Left renal pelvis (tissue), 4 donors: ENCODE measurements at places on chromosomes 5 and 9. TPM values are rescaled to one million over a fixed set of nuclear protein-coding genes. Genes with fewer than 3 reads are reported as not detected.

DNA sequence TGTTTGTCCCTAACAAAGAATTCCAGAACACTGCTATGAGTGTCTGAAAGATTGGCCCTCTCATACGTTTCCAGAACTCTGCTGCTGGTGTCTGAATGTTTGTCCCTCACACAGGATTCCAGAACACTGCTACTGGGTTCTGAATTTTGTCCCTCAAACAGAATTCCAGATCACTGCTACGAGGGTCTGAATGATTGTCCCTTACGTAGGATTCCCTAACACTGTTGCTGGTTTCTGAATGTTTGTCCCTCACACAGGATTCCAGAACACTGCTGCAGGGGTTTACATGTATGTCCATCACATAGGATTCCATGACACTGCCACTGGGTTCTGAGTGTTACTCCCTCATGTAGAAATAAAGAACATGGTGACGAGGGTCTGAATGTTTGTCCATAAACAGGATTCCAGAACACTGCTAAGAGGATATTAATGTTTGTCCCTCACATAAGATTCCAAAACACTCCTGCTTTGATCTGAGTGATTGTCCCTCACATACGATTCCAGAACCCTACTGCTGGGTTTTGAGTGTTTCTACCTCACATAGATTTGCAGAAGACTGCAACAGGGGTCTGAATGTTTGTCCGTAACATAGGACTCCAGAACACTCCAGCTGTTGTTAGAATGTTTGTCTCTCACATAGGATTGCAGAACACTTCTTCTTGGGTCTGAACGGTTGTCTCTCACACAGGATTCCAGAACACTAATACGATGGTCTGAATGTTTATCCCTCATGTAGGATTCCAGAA is 214.4 kb downstream of the FOXD4L6 start:
- DNase-seq = no peak

- DNase-seq = no peak
These were observed 97.8 kb upstream of the SPOCK1 start for GRCh38 chr5:137596941-137597340.

- DNase-seq = no peak
These were observed 11.4 kb downstream of the MRRF start for GRCh38 chr9:122276096-122276495.

DNA sequence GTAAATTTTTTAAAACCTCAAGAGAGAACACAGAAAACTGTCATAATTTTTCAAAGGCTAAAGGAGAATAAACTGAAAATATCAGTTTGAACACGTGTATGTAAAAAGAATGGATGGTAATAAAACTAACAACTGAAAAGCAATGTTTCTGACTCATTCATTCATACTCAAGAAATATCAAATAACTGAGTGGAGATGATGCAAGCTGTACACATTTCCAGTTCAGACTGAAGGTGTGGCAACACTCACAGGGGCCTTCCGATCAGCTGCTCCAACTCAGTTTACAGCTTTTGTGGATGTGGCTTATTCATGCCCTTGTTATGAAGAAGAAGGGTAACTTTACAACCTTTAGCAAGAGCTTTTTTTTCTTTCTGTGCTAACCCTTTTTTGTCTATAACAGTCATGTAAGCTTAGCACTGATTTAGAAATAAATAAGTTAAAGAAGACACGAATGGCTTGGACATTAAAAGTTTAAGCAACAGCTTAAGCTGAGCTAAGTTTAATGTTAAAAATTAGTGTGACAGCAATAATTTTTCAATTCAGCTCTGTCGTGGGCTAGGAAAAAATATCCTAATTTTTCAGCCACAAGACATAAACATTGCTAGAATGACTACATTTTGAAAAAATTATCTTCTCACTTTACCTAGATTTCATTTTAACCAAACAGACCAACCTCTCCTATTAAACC is 453.5 kb downstream of the RAB3C start:
- no peak for DNase-seq

- no peak for DNase-seq
These were observed 556 bp upstream of the CDK9 start for GRCh38 chr9:127785023-127785932.

- DNase-seq = no peak
These were observed 92.2 kb downstream of the ADAMTSL1 start for GRCh38 chr9:18566121-18566520.

DNA sequence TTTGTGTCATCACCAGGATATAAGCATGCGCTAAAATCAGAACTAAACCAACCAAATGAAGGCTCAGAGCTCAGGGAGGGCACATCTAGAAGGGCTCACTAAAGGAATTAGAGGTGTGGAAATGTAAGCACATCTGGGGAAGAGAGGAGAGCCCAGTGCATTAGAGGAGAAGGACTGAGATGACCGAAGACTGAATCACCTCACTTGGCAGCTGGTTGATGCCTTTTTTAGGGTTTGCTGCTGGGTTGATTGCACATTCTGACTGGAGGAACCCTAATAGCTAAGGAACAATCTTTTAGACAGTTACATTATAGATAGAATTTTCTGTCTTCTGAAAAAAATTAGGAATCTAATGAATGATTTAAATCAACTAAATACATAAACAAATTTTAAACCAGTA is 8.2 kb upstream of the IFNA21 start:
- no peak for DNase-seq

GRCh38 chr9:95138474-95138873 is 179.0 kb downstream of the FANCC start:
- DNase-seq = no peak

DNA sequence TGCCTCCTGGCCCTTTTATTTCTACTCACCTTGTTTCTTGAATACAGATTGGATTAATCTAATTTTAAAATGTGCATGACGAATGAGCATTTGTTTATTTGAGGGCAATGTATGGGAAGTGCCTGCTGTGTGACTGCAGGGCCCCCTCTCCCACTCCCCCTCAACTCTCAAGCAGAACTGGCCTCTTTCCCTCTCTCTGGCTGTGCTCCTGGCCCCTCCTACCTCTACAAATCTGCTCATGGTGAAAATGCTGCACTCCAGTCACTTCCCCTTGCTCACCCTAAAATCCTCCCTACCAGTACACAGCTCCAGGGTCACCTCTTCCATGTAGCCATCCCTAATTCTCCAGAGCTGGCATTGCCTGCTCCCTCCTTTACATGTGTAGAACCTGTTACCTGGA is 17.2 kb upstream of the NDST1 start:
- no peak for DNase-seq

GRCh38 chr5:2755076-2755680 is 3.7 kb upstream of the IRX2 start:
- DNase-seq = no peak

DNA sequence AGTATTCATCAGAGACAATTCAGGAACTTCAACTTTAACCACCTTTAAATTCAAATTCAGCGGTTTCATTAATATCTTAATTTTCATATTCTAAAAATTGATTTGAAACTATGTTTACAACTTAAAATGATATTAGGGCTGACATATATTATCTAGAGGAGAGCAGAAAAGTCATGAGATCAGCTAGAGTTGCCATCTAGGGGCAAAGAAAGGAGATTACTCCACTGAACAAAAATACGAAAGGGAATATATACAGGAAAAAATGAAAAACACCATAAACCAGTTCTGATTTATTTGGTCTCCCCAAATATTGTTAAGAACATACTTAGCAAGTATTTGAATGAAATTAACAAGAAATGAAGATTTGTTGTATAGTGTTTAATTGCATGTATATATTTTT is 946.3 kb downstream of the DTWD2 start:
- no peak for DNase-seq

GRCh38 chr9:86126998-86127972 is 27.9 kb upstream of the GOLM1 start:
- peak; percentile 26 for DNase-seq

GRCh38 chr9:6106711-6107339 is 91.4 kb upstream of the RANBP6 start:
- DNase-seq = peak; percentile 9

GRCh38 chr5:137115152-137115551 is 384.0 kb downstream of the SPOCK1 start:
- no peak for DNase-seq

DNA sequence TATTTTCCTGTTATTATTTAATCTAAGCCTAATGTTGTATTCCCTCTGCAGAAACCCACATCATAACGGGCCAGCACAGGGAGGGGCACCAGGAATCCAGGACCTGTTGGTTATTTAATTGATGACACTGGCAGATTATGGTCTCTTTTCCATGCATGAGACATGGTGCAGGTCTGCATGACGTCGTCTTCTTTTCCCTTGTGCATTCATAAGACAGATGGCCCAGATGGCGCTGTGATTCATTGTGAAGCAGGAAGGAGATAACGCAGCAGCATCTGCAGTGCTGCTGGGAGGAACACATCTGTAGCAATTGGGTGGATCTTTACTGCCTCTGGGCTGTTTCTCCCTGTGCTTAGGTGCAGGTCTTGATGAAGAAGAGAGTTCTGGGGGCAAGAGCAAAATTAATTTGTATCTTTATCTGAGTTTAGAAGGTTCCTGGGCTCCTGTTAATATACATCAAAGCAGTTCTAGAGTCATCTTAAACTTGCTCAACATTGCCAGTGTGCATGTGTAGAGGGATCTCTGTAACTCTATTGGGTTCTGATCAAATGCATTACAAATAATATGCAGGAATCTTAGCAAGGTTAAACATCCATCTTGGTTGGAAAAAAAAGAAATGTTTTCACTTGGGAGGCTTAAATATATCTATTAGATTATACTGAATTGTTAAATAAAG is 176.1 kb downstream of the PCSK1 start:
- no peak for DNase-seq

GRCh38 chr9:110254500-110254899 is 1.8 kb downstream of the TXN start:
- no peak for DNase-seq

DNA sequence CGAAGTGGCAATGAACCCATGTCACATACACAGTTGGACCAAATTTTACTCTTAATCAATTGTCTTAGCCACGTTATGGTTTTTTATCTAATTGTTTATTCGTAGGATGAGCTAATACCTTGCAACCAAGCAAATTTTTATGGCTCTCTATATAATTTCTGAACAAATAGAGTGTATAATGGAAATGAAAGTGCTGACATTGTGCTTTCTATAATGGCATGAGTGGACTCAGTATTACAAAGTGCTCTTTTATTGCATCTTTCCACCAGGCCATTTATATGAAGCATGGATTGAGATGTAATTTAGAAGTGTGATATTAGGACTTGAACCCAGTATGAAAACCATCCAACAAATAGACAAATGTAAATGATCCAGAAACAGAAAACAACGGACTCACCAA is 1096.0 kb downstream of the DTWD2 start:
- DNase-seq = no peak

DNA sequence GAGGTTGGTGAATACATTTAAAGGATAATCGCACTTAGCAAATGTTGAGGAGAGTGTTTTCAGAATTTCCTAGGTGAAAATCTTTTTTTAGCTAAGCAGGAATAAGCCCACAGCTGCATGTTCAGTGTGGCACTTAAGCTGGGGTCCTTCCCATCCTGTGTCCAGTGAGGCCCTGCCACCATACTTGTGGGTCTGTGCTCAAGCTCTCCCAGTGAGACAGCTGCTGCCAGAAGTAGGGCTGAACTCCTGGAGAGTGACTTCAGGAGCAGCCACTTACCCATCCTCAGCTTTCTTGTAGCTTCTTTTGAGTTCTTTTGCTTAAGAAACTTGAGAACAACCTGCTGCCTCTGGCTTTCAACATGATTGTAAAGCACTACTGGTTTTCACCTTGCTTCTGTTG is 110.0 kb upstream of the DHFR start:
- DNase-seq = no peak

DNA sequence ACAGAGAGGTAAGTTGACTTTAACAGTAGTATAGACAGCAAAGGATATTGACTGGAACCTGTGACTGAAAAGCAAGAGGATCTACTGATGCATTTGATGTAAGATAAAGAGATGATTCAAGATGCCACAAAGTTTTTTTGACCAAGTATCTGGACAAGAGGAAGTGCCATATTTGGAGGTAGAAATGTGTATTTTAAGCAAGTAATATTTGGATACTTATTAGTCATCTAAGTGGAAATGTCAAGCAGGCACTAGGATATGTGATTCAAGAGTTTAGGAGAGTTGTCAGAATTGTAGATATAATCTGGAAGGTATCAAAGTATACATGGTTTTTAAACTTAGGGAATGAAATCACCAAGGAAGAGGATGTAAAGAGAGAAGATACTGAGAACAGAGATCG is 686.1 kb upstream of the CHD1 start:
- no peak for DNase-seq

DNA sequence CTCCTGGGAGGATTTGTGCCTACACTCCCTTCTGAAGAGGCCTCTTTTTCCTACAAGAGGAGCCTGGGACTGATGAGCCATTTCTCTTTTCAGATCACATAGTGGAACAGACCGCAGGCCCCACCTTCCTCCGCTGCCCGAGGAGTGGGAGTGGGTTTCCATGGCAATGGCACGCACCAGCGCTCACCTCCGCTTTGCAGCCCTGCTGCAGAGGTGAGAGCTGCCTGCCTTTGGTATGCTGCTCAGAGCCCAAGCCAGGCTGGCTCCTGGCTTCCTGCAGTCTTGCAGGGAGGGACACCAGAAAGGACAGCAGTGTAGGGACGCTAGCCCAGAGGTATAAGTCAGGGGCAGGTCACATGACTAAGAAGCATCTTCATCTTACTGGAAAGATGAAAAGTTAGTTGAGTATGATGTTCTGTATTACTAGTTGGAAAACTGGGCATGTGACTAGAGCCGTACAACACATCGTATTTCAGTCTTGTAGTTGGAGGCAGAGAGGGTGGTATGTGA is 12.4 kb downstream of the PTTG1 start:
- DNase-seq = no peak

DNA sequence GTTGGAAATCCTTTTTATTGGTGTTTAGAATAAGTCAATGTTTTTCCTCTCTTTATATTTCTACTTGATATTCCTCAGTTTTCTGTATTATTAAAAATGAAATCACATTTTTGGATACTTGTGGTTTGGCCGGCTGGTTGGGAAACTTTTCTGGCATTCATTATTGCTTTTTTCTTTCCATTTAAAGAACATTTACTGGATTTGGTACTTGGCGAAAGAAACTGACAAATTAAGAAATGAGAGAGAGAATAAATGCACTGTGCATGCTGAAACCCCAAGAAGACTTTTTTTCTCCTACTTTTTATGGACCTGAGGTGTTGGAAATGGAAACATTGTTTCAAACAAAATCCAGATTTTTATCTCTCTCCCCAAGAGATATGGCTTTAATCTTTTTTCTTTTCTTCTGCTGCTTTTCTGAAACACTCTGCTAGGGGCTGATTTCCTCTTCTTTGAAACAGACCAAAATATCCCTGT is 128.4 kb downstream of the SNX18 start:
- DNase-seq = no peak

- DNase-seq = no peak
These were observed 55.9 kb upstream of the MYO10 start for GRCh38 chr5:16992006-16992405.

FRRS1L gene
- 12.7 TPM for polyA plus RNA-seq

IL13 gene
- not detected for polyA plus RNA-seq

IRX2 gene
- polyA plus RNA-seq = 0.52 TPM

ACOT12 gene
- 0.60 TPM for polyA plus RNA-seq

DDX4 gene
- polyA plus RNA-seq = not detected

SLC6A7 gene
- 0.13 TPM for polyA plus RNA-seq

DNAI1 gene
- polyA plus RNA-seq = 1.7 TPM

GRIN1 gene
- polyA plus RNA-seq = 0.20 TPM

NKD2 gene
- polyA plus RNA-seq = 25.3 TPM

FOXD4 gene
- 0.20 TPM for polyA plus RNA-seq

CKS2 gene
- 108 TPM for polyA plus RNA-seq

AJM1 gene
- polyA plus RNA-seq = 0.71 TPM
